ENCODE measurements at places on chromosomes 4 and X.

DNA sequence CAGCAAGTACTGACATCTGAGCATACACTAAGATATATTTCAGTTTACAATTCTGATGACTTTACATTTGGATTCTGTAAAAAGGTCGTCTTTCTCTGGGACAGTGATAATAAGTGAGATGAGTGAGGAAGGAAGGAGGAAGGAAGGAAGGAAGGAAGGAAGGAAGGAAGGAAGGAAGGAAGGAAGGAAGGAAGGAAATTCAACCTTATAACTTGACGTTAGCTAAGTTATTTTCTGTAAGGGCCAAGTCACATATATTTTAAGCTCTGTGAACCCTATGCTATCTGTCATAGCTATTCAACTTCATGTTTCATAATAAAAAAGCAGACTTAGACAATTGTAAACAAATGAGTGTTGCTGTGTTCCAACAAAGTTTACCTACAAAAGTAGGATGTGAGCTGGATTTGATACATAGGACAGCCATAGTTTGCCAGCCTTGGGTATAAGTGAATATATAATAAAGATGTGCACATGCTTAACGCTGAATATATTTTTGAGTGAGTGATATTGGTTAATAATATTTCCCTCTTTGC lies 753.0 kb upstream of the NDST4 start:
- no peak for DNase-seq

DNA sequence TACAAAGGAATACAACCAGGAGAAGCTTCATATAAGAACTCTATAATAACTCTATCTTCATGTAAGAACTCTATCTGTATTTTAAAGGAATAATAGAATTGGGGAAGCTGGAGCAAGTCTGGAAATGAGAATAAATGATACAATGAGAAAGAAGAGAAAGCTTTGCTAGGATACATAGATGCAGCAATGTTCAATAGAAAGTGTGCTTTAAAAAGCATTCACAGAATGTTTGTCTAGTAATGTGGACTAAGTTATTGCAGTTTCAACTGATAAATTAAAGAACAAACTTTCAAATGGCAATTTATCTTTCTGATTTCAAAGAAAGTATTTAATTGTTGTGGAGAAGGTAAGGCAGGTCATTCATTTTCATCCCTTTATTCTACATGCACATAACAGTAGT lies 104.9 kb downstream of the TTC29 start:
- no peak for DNase-seq

- no peak for DNase-seq
These were observed 104.5 kb upstream of the GATB start for GRCh38 chr4:151865312-151865711.

- DNase-seq = no peak
These were observed 47.1 kb downstream of the TSC22D3 start for GRCh38 chrX:107728371-107729099.

- DNase-seq = no peak
These were observed 741.3 kb downstream of the PCDH7 start for GRCh38 chr4:31461421-31461820.

DNA sequence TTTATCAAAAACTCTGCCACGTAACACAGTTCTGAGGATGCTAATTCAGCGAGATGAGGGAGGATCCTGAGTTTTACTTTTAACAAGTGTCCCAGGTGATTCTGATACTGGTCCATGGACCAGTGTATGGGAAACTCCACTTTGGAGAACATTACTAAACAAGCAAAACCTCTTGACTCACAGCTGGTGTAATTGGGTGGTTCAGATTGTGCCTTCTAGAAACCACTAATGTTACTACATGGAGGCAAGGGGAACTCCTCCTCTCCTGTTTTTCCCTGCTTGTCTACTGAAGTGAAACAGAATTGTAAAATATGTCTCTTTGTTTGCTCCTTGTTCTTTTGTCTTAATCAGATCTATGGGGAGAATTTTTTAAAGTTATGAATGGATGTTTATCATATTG lies 62.6 kb downstream of the FRAS1 start:
- DNase-seq = no peak

DNA sequence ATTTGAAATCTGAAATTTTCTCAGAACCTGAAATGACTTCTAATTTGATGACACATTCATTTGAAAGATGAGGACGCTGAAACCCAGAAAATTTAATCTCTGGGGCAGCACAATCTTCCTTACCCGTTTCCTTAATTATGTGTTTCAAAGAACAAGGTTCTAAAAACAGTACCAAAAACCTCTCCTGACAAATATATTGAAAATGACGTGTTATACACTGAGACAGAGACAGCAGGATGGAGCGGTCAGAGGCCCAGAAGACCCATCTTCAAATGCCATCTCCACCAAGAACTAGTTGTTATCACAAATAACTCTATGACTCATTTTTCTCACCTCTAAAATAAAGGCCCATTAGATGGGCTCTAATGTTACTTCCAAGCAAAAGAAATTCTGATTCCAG lies 177.3 kb downstream of the NSUN7 start:
- DNase-seq = no peak

GRCh38 chrX:38170556-38170955 lies 50.1 kb downstream of the SRPX start:
- no peak for DNase-seq

GRCh38 chrX:68892651-68893050 lies 63.8 kb downstream of the EFNB1 start:
- no peak for DNase-seq

GRCh38 chr4:60042941-60043340 lies 1157.2 kb upstream of the ADGRL3 start:
- no peak for DNase-seq

DNA sequence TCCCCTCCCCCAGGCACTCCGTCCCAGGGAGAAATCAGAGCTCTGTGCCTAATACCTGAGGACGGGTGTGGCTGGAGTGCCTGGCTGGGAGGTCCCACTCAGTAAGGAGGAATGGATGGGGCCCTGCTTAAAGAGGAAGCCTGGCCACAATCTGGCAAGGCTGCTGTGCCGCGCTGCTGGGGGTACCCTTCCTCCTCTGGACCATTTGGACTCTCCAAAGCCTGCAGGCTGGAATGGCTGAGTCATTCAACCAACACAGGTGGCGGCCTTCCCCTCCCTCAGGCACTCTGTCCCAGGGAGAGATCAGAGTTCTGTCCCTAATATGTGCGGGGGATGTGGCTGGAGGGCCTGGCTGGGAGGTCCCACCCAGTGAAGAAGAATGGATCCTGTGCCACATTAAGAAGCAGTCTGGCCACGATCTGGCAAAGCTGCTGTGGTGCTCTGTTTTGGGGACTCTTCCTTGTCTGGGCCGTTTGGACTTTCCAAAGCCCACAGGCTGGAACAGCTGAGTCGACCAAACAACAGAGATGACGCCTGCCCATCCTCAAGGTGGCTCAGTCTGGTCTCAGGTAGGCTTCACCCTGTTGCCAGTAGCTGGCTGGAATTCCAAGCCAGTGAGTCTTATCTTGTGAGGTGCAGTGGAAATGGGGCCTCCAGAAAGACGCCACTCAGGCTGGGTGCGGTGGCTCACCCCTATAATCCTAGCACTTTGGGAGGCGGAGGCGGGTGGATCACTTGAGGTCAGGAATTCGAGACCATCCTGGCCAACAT lies 127.3 kb upstream of the HUWE1 start:
- DNase-seq = no peak

DNA sequence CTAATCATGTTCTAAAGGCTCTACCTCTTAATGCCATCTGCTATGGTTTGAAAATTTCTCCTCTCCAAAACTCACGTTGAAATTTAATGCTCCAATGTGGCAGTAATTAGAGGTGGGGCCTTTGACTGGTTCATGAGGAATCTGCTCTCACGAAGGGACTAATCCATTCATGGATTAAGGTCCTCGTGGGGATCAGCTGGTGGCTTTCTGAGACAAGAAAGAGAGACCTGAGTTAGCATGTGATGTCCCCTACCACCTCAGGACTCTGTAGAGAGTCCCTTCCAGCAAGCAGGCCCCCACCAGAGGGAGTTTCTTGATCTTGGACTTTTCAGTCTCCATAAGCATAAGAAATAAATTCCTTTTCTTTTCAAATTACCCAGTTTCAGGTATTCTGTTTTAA lies 65.3 kb downstream of the WDFY3 start:
- DNase-seq = no peak

- no peak for DNase-seq
These were observed 45.0 kb downstream of the FAM47B start for GRCh38 chrX:34987646-34988045.

GRCh38 chr4:20284990-20285389 lies 33.3 kb downstream of the SLIT2 start:
- no peak for DNase-seq

DNA sequence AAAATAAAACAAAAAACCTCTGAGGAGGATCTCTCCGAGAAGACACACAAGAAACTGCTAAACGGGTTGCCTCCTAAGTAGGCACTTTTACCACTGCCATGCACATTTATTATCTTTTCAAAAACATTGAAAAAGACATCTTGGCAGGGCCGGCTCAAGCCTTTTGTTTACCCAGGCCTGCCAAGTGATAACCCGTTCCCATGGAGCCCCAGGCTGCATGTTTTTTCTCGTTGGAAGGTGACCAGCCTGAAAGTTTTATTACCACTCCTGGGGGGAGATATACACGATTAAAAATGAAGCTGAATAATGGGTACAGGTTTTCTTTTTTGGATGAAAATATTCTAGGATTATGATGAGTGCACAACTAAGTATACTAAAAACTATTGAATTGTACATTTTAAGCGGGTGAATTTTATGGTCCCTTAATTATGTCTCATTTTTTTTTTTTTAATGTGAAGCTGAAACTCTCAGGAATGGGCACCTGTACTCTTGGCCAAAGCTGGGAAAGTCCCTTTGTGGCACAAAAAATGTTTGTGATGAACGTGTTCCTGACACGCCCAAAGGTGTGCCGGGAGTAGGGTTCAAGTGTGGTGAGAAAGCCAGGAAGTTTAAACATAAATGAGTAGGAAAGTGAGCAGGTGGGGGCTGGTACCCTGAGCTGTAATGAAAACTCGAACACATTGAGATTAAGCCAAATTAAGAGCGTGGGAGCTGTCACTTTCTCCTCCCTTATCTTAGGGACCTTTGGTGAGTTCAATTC lies 1.5 kb upstream of the MAP7D2 start:
- no peak for DNase-seq

GRCh38 chrX:46295963-46296362 lies 249.3 kb downstream of the ZNF674 start:
- DNase-seq = no peak

DNA sequence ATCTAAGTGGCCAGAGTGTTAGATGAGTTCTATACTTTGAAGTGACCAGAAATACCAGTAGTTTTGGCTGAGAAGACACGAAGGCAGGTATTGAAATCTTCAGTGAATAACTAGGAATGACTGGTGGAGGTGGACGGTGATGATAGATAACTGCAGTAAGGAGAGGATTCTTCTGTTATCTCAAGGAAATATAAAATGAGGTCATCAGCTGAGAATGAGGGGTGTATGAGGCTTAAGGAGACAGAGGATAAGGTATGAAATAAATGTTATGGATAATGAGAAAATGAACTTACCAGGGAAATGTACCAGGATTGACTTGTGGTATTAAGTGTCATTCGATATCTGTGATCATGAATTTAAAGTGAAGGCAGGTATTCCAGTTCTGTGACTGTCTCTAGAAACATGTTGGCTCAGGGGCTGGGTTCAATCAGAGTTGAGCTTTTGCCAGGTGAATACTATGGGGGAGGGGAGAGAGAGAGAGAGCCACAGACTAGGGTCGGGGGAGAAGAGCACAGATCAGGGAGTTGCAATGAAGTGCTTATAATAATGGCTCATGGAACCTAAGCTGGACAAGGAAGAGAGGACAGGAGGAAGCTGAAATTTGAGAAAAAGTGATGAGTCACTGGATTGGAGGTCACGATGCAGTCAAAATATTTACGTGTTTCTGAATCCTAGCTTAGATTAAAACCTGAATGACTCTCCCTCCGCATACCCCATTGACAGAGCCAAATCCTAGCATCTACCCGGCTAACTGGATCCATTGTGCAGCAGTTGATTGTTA lies 37.5 kb upstream of the BRS3 start:
- DNase-seq = no peak

- DNase-seq = no peak
These were observed 76.9 kb upstream of the EXOC1L start for GRCh38 chr4:55742655-55743202.

GRCh38 chr4:130395871-130396270 lies 1299.9 kb downstream of the C4orf33 start:
- no peak for DNase-seq

GRCh38 chr4:10673817-10674369 lies 10.7 kb downstream of the CLNK start:
- no peak for DNase-seq

DNA sequence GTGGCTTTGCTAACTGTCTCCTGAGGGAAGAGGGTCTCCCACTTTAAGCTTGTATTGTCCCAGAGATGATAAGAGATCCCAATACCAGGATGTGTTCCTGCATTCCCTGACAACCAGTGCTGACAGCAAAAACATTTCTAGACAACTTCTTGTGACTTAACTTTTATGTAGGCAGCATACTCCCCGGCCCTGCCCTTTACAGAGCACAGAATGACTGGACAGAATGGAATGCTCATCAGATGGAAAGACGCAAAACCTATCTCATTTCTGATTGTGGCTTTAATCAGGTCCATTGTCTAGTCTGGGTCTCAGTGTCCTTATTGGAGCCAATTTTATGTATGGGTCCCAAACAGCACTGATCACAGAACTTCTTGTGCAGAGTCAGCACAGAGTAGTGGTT lies 18.2 kb upstream of the PLAC1 start:
- no peak for DNase-seq

DNA sequence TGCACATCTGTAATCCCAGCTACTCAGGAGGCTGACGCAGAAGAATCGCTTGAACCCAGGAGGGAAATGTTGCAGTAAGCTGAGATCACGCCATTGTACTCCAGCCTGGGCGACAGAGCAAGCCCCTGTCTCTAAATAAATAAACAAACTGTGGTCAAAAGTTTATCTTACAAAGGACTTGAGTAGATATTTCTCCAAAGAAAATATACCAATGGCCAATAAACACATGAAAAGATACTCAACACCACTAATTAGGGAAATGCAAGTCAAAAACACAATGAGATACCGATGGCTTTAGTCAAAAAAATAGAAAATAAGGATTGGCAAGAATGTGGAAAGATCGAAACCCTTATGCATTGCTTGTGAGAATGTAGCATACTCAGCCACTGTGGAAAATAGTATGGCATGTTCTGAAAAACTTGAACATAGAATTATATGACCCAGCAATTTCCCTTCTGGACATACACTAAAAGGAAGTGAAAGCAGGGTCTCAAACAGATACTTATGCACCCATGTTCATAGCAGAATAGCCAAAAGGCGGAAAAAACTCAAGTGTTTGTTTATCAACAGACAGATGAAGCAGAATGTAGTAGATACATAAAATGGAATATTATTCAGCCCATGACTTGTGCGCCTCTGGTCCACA lies 2.0 kb upstream of the CFAP97 start:
- no peak for DNase-seq

- no peak for DNase-seq
These were observed 74.3 kb upstream of the IQCM start for GRCh38 chr4:149889991-149890390.

GRCh38 chr4:1777822-1778641 lies 15.1 kb upstream of the FGFR3 start:
- no peak for DNase-seq
